BE2C (cell line): ENCODE measurements at places on chromosomes 6 and 20.

DNA sequence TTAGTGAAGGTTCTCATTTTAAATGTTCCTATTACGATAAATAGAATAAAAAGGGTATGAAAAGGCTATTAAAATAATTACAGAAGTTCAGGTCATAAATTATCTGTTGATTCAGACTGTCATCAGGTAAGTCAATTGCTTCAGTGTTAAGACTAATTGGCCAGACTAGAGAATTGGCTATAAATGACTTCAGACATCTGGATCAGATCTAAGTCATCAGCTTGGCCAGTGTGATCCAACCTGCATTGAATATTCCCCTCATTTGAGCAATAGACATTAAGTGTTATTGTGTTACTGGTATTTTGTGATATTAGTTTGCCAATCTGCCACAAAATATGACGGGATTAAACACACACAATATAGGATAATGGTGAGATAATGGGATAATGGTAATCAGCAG is 377.6 kb upstream of the CITED2 start:
- DNase-seq: no peak

DNA sequence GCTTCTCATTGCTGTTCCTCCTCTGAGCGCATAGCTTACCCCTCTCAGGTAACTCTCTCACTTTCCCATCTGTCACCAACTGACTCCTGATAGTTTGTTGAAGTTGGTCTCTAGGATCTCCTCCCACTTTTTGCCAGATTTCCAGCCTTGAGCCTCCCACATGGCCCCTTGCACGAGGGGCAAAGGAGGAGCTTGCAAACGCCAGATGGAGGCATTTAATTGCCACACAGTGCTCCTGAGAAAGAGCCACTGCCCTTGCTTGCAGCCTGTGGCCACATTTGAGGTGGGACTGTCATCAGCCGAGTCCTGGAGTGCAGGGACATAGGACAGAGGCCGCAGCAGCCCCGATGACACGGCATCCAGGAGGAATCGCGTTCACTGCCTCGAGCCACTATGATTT is 348.7 kb downstream of the SMOC2 start:
- DNase-seq: no peak

DNA sequence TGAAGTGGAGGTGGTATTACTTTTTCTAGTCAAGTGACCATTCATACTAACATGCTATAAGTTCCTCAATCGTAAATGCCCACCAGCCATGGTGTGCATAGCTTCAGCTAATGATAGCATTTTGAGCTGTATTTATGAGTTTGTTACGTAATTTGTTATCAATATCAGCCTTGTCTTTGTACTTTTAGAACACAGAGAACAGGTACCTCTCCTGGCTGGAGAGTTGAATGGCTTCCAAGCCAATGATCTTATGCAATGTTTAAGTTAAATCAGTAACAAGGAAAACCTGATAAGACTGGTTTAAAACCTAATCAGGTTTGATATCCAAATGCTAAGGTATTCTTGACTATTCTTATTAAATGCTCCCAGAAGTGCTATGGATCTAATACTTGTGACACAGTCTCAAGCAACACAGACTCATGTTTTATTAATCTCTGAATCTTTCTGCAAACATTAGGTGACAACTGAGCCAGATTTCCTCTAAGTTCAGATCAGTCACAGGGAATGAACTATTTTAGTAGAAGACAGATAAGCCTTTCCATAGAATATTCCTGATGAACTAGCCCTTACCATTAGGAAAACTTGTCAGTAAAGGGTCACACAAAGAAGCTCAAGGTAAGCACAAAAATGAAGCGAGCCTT is 154.8 kb downstream of the PTPRK start:
- DNase-seq: no peak

GRCh38 chr6:109944448-109944847 is 33.7 kb upstream of the GPR6 start:
- DNase-seq: no peak

DNA sequence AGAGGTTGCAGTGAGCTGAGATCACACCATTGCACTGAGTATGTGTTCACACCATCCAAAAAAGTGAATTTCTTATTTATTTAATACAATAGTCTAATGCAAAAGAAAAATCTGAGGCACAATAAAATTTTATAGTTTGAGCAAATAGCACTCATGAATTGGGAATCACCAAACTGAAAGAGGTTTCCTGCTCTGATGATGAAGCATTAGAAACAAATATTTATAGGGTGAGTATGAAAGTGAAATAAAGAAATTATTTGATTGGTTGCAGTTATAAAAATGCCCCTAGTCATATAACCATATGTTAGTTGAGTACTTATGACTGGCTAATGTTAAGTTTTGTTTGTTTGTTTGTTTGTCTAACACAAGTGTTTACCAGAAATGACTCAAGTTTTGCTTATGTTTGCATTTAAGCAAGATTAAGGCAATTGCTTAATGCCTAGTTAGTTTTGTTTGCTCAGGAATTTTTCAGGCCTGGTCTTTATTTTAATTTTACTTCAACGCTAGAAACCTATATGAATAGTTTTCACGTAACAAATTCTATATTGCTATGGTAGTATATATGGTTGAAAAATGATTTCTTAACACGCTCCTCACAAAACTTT is 151.5 kb upstream of the FAM83B start:
- DNase-seq: no peak

DNA sequence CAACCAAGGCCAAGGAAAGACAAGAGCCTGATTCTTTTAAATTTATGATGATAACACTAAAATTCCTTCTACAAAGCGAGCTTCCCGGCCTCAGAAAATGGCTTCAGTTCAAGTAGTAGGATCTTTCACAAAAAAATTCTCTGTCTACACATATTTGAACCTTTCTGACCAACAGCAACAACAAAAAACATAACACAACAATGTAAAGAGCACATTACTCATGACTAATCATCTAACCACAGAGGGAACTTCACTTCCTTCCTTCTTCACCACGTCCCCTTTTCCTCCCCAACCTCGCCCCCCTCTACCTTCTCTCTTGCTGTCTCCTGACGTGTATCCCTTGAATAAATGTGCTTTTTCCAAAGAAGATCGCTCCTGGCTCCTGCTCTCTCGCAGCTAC is 228.2 kb downstream of the MYLK4 start:
- DNase-seq: no peak

DNA sequence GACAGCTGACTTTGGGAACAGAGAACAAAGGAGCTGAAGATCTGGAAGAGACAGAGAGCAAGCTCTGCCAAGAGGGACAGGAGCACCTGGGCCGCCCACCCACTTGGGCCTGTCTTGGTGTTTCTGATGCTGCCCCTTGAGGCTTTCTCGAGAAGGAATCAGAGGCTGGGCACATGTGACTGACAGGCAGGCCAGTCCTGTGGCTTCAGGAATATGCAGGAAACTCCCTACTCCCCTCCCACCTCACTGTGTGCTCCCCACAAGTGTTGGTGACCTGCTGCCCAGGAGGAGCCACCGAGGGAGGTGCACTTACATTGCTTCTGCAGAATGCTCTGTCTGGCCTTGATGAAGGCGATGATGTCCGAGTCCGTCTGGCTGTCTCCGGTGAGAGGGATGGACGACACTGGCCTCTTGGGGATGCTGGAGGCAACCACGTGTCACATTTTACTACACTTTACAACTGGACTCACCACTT is 20.9 kb upstream of the KCNK16 start:
- DNase-seq: no peak

GRCh38 chr6:42271834-42272805 is 54.5 kb upstream of the MRPS10 start:
- no peak for DNase-seq

DNA sequence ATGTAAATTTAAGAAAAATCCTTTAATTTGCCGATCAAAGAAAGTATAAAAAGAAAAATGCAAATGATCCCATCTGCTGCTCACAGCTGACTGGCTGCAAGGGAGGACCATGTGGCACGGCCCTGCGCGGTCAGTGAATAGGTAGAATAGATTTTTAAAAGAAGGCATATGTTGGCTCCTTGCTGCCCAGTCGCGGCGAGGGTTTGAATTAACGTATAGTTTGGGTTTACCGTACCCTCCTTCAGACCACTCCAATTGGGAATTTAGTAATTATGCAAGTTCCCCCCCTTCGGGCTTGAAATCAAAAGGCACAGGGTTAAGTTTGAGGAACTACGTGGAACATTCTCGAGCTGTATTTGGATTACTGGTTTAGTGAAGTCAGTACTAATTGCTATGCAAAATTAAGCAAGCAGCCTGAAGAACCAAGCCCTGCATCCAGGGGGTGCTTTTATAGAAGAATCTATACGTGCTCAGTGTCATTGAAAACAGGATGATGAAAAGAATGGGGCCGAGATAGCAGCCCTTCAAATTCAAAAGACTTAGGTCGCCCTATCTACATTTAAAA is 1.1 kb upstream of the BEND3 start:
- DNase-seq: peak; percentile 51

DNA sequence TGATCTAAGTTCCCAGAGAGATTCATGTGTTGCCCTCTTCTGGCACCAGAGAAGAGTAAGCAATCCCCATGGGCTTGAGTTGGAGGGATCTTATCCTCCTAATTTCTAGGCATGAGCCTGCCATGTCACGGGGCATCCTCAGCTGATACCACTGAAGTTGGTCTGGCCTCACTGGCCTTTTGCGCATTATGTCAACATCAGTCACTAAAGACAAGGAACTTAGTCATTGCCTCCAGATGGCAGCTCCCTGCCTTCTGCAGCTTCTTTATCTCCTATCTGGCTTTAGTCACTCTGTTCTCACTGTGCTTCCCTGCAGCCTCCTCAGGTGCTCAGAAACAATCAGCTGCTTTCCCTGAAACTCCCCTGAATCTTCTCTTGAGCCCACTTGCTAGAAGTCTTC is 312.2 kb downstream of the ADGRG6 start:
- no peak for DNase-seq

GRCh38 chr6:149327638-149328037 is 10.1 kb downstream of the TAB2 start:
- no peak for DNase-seq

GRCh38 chr20:61287583-61288275 is 35.7 kb downstream of the CDH4 start:
- DNase-seq: no peak

DNA sequence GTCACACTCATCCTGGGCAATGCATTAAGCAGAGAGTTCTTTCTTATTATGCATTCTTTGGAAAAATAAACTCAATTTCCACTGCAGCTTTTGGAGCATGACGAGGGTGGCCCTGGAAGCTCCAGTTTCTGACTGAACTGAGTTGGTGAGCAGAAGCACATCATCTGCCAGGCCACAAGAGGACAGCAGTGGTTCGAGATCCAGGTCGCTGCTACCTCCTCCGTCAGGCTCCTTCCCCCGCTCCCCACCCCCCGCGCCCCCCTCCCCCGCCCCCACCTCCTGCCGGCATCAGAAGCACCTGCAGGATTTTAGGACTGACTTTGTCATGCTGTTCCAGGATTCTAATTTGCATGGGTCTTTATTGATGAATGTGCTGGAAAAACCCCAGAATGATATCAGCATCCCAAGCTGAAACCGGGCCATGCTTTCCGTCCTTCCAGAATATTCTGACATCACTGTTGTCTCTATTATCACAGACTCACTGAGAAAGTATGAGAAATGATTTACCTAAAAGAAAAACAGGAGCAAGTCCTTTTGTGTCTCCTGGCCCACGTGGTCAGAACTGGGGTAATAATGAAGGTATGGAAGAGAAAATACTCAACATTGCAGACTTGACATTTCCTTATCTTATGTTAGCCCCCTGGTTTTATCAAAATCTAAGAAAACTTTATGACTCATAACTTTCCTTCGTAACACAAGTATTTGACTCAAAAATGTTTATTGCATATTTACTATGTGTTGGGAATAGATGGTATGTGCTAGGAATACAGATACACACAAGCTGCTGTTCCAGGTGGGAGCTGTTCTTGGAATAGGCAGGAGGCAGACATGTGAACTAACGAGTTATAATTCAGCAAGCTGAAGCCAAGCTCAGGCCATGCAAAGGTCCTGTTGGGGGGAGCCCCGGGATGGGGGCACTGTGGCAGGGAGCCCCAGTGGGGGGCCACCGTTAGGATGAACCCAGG is 220.2 kb upstream of the EXOC2 start:
- no peak for DNase-seq

DNA sequence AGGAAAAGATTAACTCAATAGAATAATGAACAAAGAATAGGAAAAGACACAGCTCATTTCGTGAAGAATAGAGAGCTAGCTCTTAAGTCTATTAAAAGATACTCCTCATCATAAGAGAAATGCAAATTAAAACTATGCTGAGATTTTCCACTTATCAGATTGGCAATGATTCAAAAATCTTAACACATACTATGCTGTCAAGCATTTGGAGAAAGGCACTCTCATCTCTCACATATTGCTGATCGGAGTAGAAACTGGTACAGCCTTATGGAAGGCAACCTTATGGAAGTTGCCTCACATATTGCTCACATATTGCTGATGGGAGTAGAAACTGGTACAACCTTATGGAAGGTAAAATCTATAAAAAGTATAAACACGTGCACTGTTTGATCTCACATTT is 21.4 kb upstream of the PLAGL1 start:
- DNase-seq: no peak

GRCh38 chr6:166334878-166335277 is 7.5 kb downstream of the SFT2D1 start:
- no peak for DNase-seq

GRCh38 chr6:25375125-25375524 is 96.0 kb downstream of the CARMIL1 start:
- no peak for DNase-seq

DNA sequence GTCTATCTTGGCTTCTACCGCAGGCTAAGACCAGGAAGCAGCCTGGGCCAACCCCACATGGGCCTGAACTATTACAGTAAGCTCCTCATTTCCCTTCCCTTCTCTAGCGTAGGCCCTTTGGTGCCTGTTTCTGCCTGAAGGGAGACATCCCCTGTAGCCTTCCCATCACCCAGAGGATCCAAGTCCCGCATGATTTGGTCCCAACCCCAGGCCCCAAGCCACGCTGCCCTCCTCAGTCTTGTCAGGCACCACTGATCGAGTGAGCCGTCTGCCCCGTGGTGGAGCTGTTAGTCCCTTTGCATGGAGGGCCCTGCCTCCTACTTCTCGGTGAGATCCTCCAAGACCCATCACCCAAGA is 46.4 kb downstream of the EBF4 start:
- no peak for DNase-seq

- no peak for DNase-seq
Observed at GRCh38 chr6:157763129-157763903, 59.7 kb upstream of the SNX9 start.

GRCh38 chr20:19942611-19943010 is 74.6 kb upstream of the NAA20 start:
- DNase-seq: no peak
